ENCODE measurements at places on chromosomes 6 and 20.

GRCh38 chr6:137903933-137904821, 37.1 kb downstream of the TNFAIP3 start:
- no peak for DNase-seq

GRCh38 chr6:132107896-132108295, 156.7 kb upstream of the CCN2 start:
- DNase-seq, result no peak

GRCh38 chr6:4914420-4915159, 89.2 kb downstream of the RPP40 start:
- DNase-seq, result no peak

GRCh38 chr6:37882292-37882691, 62.8 kb downstream of the ZFAND3 start:
- DNase-seq, result no peak

DNA sequence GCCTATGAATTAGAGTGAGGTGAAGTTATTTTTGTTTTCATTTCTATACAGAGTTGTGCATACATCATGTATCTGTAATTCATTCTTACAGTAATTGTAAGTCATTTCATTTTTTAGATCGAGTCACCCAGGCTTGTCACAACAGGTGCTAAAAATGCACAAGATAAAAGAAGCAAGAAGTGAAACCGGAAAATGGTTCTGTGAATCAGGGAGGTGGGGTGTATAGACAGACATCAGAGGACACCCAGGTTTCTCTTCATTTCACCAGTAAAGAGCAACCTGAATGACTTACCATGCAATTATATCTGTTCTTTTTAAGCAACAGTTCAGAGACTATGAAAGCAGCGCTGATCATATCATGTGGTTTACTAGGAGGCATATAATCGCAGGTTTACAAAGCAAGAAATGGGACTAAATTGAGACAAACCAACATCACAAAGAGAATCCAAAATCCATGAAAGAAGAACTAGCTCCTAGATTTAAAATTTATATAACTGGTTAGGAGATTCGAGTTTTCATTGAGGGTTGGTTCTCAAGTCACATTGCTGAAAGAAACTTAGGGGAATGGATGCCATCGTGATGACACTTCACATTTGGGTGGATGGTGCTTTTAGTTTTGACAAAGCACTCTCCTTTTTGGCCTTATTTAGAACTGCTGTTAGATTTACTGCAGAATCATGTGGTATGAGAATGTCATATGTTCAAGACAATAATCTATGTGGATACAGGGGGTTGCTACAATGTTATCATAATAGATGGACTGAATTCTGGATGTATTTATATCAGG, 27.9 kb upstream of the TBC1D7 start:
- no peak for DNase-seq

GRCh38 chr20:34797012-34797995, 28.1 kb downstream of the NCOA6 start:
- DNase-seq, result no peak

DNA sequence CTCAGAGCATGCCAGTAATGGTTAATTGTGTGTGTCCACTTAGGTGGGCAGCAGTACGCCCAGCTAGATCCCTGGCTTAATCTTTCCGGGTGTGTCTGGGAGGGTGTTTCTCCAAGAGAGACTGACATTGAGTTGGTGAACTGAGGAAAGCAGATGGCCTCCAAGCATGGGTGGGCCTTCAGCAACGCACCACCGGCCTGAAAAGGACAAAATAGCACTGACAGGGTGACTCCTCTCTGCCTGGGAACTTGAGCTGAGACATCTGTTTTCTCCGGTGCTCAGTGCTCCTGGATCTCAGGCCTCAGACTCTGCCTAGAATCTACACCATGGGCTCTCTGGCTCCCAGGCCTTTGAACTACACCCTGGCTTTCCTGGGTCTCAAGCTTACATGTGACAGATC, 43.2 kb downstream of the C6orf118 start:
- DNase-seq, result no peak

DNA sequence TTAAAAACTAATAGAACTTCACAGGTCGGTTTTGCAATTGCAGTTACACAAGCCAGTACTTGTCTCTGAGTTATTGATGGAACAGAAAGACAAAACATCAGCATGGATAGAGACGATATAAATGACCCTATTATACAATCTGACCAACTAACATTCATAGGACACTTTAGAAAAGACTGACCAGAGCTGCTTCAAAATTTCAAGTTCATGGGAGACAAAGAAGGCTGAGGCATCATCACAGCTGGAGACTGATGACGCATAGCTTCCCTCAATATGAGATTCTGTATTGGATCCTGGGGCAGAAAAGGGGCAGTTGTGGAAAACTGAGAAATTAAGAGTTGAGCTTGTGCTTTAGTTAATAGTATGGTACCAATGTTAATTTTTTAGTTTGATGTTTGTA, 174.0 kb downstream of the THBS2 start:
- DNase-seq, result no peak

- DNase-seq, result no peak
These were observed 375.7 kb upstream of the POU3F2 start for GRCh38 chr6:98458708-98459107.

- DNase-seq, result no peak
These were observed 3.5 kb downstream of the TGM3 start for GRCh38 chr20:2299301-2299700.

- no peak for DNase-seq
These were observed 76.8 kb upstream of the PIM1 start for GRCh38 chr6:37092923-37093727.

DNA sequence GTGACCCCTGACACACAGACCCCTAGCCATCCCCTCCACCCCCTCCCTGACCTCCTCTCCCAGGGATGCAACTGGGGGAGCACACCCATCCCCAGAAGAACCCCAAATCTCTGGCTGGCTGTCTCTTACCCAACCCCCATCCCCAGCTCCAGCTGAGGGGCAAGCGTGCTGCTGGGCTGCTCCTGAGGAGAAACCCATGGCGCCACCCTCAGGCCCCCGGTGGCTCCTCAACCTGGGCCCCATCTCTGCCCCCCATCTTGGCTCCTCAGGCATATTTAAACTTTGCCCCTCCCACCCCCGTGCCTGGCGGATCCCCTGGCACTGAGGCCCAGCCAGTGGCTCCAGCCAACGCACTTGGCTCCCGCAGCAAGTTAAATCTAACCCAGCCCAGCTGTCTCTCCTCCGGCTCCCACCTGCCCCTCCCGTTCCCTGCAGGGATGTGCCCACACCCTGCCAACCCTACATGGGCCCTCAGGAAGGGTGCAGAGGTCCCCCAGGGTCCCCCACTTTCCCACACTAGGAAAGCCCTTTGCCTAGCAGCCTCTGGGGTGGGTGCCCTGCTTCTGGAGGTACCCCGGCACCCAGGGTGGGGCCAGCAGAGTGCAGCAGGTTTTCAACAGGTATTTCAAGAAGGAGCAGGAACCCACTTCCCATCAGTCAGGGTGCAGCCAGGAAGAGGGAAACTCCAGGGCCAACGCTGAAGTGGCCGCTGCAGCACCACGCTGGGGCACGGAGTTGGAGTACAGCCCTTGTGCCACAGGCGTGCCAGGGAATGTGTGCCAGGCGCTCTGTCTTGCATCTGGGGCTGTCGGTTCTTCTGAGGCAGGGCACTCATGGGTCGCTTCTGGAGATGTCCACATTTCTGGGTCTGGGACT, 5.3 kb upstream of the OSBPL2 start:
- DNase-seq, result no peak
